ENCODE measurements at places on chromosomes 16 and 17. TPM values are rescaled to one million over a fixed set of nuclear protein-coding genes. Genes with fewer than 3 reads are reported as not detected.

The WIPF2 gene
- total RNA-seq: 19.9 TPM

The HIGD1B gene
- total RNA-seq: not detected

The WNT9B gene
- total RNA-seq: not detected

The MRPL28 gene
- total RNA-seq: 106 TPM

The CES5A gene
- total RNA-seq: not detected

The CTRL gene
- 6.0 TPM for total RNA-seq

The SLC6A2 gene
- total RNA-seq: not detected

The KRT12 gene
- total RNA-seq: not detected

The MYH3 gene
- 8.1 TPM for total RNA-seq

The PCGF2 gene
- total RNA-seq: 4.7 TPM

DNA sequence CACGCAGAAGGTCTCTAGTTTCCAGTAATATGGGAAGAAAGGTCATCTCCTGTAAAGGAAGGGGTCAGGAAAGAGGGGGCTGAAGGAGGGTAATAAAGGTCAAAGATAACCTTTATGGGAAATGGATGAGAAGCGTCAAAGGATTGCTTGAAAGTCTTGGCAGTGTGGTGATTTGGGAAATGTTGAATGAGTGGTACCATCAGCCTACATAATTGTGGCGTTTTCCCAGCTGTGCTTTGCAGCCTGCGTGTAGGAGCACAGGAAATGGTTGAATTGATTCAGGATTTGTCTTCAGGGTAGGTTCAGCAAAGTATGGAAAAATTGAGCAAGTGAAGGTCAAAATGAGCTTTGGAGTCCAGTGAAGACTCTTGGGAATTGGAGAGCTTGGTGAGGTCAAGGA lies 115.8 kb upstream of the NOL11 start:
- no peak for DNase-seq

- no peak for DNase-seq
These were observed 12.8 kb downstream of the CDK3 start for GRCh38 chr17:76013377-76013932.

- DNase-seq: no peak
These were observed 21.4 kb downstream of the ZC3H18 start for GRCh38 chr16:88591577-88592021.

DNA sequence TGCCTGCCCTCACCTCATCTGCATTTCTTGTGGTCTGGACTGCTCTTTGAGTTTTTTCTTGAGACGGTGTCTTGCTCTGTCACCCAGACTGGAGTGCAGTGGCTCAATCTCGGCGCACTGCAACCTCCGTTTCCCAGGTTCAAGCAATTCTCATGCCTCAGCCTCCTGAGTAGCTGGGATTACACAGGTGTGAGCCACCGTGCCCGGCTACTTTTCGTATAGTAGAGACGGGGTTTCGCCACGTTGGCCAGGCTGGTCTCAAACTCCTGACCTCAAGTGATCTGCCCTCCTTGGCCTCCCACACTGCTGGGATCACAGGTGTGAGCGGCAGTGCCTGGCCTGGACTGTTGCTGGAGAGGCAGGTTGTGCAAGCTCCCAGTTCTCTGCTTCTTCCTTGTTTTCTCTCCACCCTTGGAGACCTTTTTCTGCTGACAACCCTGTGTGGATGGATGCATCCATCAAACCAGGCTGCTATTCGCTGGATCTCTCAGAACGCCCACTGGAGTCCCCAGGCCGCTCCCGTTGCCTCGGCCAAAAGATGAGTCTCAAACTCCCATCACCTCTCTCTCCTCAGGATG lies 22.7 kb upstream of the DBNDD1 start:
- DNase-seq: no peak

DNA sequence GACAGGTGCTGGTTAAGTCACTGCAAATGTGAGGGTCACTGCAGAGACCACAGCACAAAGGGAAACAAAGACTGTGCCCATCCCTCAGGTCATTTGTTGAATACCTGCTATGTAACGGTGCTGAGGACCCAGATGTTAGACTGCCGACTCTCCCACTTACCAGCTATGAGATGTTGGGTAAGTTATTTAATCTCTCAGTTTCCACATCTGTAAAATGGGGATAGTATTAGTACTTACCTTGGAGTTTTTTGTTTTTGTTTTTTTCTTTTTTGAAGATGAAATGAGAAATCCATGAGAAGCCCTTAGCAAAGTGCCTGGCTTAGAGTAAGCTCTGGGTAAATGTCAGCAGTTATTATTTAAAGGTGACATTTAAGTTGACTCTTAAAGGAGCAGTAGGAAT lies 50.5 kb upstream of the PMFBP1 start:
- no peak for DNase-seq

GRCh38 chr17:78361225-78361701 lies 1.4 kb upstream of the SOCS3 start:
- DNase-seq: no peak

- DNase-seq: no peak
These were observed 1.6 kb downstream of the SIRT7 start for GRCh38 chr17:81916234-81917001.

DNA sequence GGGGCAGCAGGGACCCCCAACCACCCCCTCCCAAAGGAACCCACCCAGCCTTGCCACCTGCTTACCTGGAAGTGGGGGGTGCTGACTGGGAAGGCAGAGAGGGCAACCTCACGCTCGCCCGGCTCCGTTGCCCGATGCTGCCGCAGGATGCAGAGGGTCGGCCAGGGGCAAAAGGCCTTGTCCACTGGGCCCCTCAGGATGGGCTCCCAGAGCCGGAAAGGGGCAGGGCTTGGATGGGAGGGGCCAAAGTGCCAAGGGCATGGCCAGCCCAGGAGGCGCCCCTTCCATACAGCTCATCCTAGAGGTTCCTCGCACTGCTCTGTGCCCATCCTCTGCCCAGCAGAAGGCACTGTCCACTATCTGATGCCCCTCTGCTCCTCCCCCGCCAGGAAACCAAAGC lies 59.4 kb downstream of the SRCIN1 start:
- DNase-seq: no peak

DNA sequence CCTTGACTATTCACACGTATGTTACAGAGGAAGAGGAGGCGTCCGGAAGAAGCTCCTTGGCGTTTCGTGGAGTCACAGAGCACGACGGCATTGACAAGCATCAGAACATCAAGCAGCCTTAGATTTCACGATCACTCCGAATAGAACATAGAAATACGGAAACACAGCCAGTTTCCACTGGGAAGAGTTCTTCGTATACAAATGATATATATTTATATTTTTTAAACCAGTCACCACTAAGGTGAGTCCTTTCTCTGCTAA lies 3.1 kb downstream of the CBLN1 start:
- no peak for DNase-seq

- DNase-seq: no peak
These were observed at the start of gene CD300LB for GRCh38 chr17:74531231-74531761. TSS of gene CD300LB (minus strand) at chr17:74531475. CDS start at chr17:74531350, 125 bp downstream.

- peak; percentile 82 for DNase-seq
These were observed 22.5 kb downstream of the DNAI2 start for GRCh38 chr17:74296548-74296936.

DNA sequence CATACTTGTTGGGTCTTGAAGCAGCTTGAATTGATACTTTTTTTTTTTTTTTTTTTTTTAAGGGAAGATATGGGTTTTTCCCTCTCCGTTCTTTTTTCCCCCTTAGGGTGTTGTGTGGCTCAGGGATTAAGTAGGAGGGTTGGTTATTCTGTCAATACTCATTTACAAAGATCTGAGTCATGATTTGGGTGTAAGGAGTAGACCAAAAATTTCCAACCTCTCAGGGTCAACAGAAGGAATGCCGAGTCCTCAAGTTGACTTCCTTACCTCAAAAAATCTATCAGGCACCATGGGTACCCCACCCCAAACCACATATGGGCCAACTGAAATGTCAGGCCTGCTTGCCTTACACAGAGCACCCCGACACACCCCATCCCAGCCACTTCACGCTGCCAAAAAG lies 230.5 kb downstream of the CCDC182 start:
- no peak for DNase-seq

DNA sequence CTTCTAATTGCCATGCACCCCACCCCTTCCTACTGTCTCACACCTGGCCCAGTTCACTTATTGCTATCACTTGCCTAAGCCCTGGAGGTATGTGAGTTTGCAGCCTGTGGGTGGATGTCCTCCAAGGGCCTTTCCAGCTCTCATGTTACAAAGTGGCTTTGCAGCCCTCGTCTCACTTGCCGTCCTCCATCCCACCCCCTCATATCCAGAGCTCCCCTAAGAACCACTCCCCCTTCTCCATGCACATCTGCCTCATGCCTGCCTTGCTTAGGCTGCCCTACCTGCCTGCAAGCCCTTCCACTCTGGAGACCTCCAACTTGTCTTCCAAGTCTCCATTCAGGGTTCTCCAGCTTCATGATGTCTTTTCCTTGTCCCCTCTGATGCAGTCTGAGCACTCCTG lies 119.4 kb upstream of the NLRP1 start:
- no peak for DNase-seq

GRCh38 chr17:34141590-34141989 lies 113.5 kb upstream of the CCL2 start:
- DNase-seq: no peak

- DNase-seq: no peak
These were observed 19.2 kb downstream of the CIITA start for GRCh38 chr16:10896165-10896564.

DNA sequence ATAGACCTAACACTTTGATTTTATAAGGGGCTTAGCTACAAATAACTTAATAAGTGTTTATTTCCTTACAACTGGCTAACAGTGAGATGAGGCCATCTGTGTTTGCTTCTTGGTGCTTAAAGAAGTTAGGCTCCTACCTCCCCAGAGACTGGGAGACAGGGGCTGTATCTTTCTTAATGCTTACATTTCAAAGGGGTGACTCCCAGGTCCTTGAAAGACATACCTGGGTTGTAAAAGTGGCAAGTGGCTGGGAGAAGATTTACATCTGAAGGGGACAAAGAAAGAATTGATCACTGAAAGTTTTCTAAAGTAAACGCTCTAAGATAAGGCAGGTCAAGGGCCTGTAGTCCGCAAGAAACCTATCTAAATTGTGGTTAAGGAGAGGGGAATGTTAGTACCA lies 196.8 kb downstream of the CNTNAP4 start:
- DNase-seq: no peak

- no peak for DNase-seq
These were observed 287.3 kb upstream of the MAF start for GRCh38 chr16:79887541-79888540.

DNA sequence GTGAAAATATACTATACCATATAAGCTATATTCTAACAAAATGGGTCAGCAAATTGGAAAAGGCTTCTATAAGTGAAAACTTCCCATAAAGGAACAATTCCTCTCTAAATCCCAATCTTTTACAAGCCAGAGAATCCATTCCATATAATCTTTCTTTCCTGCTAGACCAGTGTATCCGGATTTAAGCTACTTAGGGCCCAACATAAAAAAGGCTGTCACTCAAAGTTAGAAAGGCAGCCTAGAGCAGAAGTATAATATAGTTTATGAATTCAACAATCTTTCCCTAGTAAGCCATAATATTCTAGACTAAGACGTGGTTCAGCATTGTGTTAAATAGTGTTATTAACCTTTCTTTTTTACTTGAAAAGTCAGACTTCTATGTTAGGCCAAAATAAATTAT lies 93.0 kb downstream of the SKAP1 start:
- no peak for DNase-seq

DNA sequence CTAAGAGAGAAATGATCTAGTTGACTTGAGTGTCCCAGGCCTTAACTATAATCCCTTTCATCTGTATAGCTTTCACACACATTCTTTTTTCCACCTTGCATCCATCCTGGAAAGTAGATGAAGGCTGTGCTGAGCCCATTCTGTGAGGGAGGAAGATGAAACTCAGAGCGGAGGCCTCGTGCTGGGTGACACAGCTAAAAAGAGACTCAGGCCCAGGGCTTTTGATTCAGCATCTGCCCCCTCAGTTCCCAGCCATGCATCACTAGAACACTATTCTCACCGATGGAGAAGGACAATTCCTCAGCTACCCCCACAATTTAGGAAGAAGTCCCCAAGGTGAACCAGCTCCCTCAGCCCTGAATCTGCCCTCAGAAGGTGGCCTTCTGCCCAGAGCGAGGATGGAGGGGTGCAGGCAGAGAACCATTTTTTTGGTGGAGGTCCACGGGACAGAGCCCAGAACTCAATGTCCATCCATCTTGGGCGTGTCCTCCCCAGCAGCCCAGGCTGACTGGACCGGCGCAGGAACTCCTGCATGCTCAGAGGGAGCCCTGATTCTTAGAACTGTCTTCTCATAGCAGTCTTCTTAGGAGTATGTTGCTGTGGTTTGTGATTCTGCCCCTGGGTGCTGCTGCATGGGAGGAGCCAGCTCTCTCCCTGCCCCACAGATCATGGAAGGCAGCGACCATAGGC lies 5.8 kb upstream of the MYCBPAP start:
- no peak for DNase-seq

DNA sequence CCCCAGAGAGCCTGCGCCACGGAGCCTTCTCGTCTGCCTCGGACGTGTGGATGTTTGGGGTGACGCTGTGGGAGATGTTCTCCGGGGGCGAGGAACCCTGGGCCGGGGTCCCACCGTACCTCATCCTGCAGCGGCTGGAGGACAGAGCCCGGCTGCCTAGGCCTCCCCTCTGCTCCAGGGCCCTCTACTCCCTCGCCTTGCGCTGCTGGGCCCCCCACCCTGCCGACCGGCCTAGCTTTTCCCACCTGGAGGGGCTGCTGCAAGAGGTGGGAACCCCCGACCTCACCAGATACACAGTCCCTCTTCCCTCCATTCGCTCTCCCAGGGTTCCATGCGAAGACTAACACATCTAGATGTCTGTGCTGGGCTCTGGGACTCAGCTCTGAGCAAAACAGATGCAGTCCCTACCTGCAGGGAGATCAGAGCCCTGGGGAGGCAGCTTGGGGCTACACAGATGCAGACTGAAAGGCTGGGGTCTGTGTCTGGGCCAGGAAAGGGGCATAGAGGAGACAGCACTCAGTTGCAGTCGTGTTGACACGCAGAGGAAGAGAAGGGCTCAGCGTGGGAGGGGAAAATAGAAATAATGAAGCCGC lies 3.7 kb downstream of the TNK1 start:
- no peak for DNase-seq

DNA sequence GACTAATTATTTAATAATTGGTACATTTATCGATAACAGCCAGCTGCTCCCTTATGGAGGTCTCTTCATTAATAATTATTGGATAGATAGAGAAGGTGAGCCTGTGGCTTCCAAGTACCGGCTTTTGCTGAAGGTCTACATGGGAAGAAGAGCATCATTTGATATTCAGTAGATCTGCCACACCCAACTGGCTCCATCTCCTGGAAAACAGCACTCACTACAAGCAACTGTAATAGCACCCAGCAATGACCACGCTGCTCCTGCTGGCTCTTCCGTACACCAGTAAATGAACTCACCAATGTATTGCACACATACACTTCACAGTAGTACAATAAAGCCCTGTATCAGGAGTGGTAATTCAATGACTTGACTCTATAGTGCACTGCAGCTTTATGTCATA lies 19.5 kb downstream of the MARVELD3 start:
- no peak for DNase-seq
